Stimulated activated CD4-positive, alpha-beta T cell treated with anti-CD3 and anti-CD28 coated beads, Interleukin-12 subunit alpha, Interleukin-12 subunit beta, amount 100 ng/mL, for 24 hours (primary cell): ENCODE measurements at places on chromosomes 11 and 22.

- no peak for DNase-seq
Observed at GRCh38 chr11:125223901-125224361, 59.4 kb downstream of the PKNOX2 start.

- DNase-seq = no peak
Observed at GRCh38 chr11:67033661-67034166, 10.8 kb downstream of the SYT12 start.

DNA sequence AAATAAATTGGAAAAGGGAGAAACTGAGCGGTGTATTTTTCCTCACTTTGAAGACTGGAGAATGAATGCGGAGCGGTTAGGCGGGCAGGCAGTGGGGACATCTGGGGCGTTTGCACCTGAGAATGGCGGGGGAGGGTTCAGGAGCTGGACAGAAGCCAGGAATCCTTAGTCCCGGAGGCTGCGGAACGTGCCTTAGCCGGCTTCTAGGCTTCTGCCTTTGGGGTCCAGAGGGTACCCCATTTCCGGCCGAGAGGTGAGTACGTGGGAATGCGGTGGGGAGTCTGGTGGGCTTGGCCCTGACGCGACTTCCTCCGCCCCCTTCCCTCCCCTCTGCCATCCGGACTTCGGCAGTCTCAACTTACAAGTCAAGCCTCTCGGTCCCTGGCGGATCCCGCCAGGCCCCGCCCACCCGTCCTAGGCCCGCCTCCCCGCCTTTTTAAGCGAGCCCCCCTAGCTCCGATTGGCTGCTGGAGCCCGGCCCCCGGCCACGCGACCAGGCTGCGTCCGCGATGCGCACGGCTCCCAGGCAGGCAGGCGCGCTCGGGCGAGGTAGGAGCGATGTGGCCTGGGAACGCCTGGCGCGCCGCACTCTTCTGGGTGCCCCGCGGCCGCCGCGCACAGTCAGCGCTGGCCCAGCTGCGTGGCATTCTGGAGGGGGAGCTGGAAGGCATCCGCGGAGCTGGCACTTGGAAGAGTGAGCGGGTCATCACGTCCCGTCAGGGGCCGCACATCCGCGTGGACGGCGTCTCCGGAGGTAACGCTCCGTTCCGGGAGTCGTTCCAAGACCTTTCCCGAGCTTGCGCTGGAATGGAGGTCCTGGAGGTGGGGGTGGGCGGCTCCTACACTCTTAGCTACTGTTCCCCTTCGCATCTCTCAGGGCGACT, at the start of gene GCAT:
GCAT (plus strand) TSS at position 525 of the 884 bp plus-strand sequence; CDS start at position 559, 34 bp downstream.
- peak; percentile 95 for DNase-seq

DNA sequence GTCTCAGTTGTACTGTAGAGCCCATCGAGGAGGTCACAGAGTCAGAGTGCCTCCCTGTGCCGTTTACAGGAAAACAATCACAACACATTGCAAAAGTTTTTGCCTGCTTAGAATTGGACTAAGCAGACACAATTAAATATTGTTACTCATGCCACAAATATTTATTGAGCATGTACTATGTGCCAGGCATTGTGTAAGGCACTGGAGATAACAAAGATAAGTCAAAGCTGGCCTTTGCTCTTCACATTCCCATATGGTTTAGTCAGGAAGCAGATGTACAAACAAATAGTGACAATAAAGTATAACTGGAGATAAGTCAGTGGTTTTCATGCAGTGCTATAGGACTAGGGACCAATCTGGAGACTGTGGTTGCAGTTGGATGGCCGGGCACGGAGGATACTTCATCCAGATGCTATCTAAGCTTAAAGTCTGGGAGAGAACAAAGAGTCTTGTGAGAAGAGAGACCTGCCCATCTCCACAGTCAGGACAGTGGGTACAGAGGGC, 550.7 kb downstream of the INSC start:
- no peak for DNase-seq

- DNase-seq = no peak
Observed at GRCh38 chr11:75743711-75744563, 24.6 kb upstream of the DGAT2 start.

- no peak for DNase-seq
Observed at GRCh38 chr22:40043793-40044101, 49.0 kb downstream of the FAM83F start.
